ENCODE measurements at places on chromosomes 16 and 17. TPM values are rescaled to one million over a fixed set of nuclear protein-coding genes. Genes with fewer than 3 reads are reported as not detected.

Gene IGSF6
- not detected for total RNA-seq

Gene SLC13A2
- total RNA-seq, result not detected

Gene ALDH3A1
- not detected for total RNA-seq

Gene ACSM2A
- not detected for total RNA-seq

Gene ZNF668
- 16.9 TPM for total RNA-seq

Gene TMEM235
- total RNA-seq, result not detected
